T-cell (primary cell): ENCODE measurements at places on chromosomes 12 and 14. TPM values are rescaled to one million over a fixed set of nuclear protein-coding genes. Genes with fewer than 3 reads are reported as not detected.

ADCY4 gene
- 10.4 TPM for total RNA-seq

MIP gene
- not detected for total RNA-seq

AICDA gene
- total RNA-seq, result 0.18 TPM

SERPINA10 gene
- not detected for total RNA-seq

RD3L gene
- total RNA-seq, result not detected

P3H3 gene
- 9.1 TPM for total RNA-seq

INHBC gene
- not detected for total RNA-seq

CATSPERB gene
- total RNA-seq, result 4.0 TPM

IRAK3 gene
- 0.32 TPM for total RNA-seq

C12orf50 gene
- not detected for total RNA-seq

CLEC1A gene
- not detected for total RNA-seq

CBLN3 gene
- 3.9 TPM for total RNA-seq

PTHLH gene
- total RNA-seq, result not detected

MYH7 gene
- not detected for total RNA-seq

GTF2A1 gene
- total RNA-seq, result 21.2 TPM

SLC24A4 gene
- total RNA-seq, result 0.15 TPM

ACVRL1 gene
- total RNA-seq, result not detected

CDCA3 gene
- total RNA-seq, result 2.3 TPM

IL26 gene
- total RNA-seq, result not detected

FGFR1OP2 gene
- total RNA-seq, result 83.6 TPM

KLRK1 gene
- total RNA-seq, result 141 TPM

TTC9 gene
- total RNA-seq, result 22.6 TPM

MYBPC1 gene
- not detected for total RNA-seq

IL23A gene
- total RNA-seq, result 27.6 TPM

LRP1-AS gene
- total RNA-seq, result not detected

NDRG2 gene
- total RNA-seq, result 26.1 TPM

ACRBP gene
- 8.9 TPM for total RNA-seq

PPFIBP1 gene
- 5.7 TPM for total RNA-seq

ADAMTS20 gene
- not detected for total RNA-seq

PLBD1 gene
- 0.19 TPM for total RNA-seq

DMAC2L gene
- total RNA-seq, result 19.3 TPM

L3HYPDH gene
- total RNA-seq, result 45.1 TPM

MYF6 gene
- total RNA-seq, result not detected

PLEKHG7 gene
- total RNA-seq, result 0.13 TPM

ACSM4 gene
- not detected for total RNA-seq

CMKLR1 gene
- 1.2 TPM for total RNA-seq

HOXC11 gene
- not detected for total RNA-seq

AHNAK2 gene
- not detected for total RNA-seq

USP44 gene
- total RNA-seq, result 5.3 TPM

TUBA1A gene
- total RNA-seq, result 90.4 TPM

DEGS2 gene
- 0.30 TPM for total RNA-seq

TMCC3 gene
- total RNA-seq, result 0.30 TPM

BCL2L14 gene
- total RNA-seq, result 1.0 TPM

DEPDC4 gene
- 0.38 TPM for total RNA-seq

NEMP1 gene
- 24.8 TPM for total RNA-seq

ATP23 gene
- 7.7 TPM for total RNA-seq

DIO2 gene
- total RNA-seq, result not detected

KCNC2 gene
- total RNA-seq, result not detected

LMNTD1 gene
- total RNA-seq, result not detected

AP5M1 gene
- 44.4 TPM for total RNA-seq

PYGL gene
- total RNA-seq, result 0.49 TPM
